ENCODE measurements at places on chromosomes 7 and 10. TPM values are rescaled to one million over a fixed set of nuclear protein-coding genes. Genes with fewer than 3 reads are reported as not detected.

- no peak for DNase-seq
- peaks cover 100% of the 10 kb centered on the region for H3K27me3 ChIP-seq
- H3K4me1 ChIP-seq: peaks cover 4% of the 10 kb centered on the region
- no peak overlapping the region for H3K27ac ChIP-seq
Observed at GRCh38 chr10:100811261-100811660, 65.9 kb downstream of the PAX2 start.

DNA sequence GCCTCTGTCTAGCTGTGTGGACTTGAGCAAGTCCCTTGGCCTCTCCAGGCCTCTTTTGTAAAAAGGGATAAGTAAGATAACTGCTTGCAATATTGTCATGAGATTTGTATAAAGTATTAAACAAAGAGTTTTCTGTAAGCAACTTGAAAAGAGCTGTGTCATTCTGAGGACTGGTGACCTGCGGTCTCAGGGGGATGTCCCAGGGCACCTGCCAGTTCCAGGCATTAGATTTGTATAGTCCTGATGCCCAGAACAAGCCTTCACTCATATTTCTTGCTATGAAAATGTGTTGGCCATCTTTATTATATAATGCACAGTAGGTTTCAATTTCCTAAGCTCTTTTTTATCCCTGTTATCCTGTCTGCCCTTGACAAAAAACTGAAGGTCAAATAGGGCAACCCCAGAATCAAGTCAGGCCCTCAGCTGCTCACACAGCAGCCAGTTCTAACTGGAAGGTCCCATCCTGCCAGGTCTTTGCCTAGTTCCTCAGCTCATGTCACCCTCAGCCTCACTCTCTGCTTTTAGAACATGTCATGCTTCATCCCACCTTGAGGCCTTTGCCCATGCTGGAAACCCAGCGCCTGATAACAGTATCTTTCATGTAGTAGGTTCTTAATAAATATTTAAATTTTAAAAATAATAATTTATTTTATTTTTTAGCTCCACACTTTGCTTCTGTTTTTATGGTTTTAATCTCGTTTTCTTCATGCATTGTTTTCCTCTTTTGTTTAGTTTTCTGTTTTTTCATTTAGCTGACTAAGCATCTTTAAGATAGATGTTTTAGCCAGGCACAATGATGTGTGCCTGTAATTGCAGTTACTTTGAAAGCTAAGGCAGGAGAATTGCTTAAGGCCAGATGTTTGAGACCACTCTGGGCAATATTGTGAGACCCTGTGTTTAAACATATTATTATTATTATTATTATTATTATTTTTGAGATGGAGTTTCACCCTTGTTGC, 87.5 kb upstream of the ZNF92 start:
- H3K4me3 ChIP-seq: no peak overlapping the region
- no peaks in the 10 kb centered on the region for H3K4me1 ChIP-seq
- no peak for DNase-seq

Gene MSMB
- not detected for total RNA-seq

Gene PCLO
- 2.0 TPM for total RNA-seq
